ENCODE measurements at places on chromosomes 4 and X.
A peak's percentile ranks its signal among the peaks of the same experiment; 100 is the strongest.

DNA sequence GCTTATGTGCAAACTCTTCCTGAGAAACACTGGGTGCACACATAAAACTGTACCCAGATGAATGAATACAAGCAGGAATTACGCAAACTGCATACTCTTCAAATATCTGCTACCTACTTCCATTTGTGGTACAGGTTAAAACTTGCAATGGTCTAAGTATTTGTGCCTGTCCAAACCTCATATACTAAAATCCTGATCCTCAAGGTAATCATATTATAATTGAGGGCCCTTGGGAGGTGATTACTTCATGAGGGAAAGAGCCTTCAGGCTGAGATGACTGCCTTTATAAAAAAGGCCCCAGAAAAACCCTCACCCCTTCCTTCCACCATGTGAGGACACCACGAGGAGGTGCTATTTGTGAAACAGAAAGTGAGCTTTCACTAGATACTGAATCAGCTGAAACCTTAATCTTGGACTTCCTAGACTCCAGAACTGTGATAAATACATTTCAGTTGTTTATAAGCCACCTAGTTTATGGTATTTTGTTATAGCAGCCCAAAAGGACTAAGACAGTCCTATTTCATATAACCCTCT lies 1977.2 kb downstream of the PCDH7 start:
- DNase-seq = no peak

GRCh38 chrX:49120091-49120490 lies 3.4 kb downstream of the GPKOW start:
- no peak for DNase-seq

DNA sequence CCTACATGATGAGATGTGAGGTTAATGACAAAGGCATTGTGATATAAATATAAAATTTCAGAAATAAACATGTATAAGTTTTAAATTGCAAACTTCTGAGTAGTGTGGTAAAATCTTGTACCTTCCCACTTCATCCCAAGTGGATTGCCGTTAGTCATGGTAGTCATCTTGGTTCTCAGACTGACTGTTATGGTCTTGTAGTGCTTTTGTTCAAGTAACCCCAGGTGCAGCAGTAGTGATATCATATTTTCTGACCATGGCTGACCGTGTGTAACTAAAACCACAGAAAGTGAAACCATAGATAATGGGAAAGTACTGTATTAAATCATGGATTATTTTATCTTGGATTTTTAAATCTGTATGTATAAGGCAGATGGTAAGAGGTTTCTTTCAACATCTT lies 74.8 kb upstream of the SLIT2 start:
- DNase-seq = no peak

DNA sequence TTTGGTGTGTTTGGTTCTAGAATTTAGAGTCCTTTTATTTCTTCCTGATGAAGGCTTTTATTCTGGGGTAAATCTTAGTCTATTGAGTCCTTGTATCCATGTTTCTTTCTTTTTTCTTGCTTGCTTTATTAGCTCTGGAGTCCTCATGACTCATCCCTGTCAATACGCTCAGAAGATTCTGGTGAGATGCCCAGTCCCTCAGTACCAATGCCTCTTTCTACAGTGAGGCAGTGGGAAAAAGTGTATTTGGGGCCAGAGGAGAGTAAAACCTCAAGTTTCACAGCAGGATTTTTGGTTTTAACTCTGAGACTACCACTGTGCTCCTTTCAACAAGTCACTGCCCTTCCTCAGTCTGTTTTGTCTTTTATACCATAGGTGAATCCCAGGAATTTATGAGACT lies 368.0 kb downstream of the GBA3 start:
- no peak for DNase-seq

GRCh38 chr4:4640692-4641091 lies 98.8 kb upstream of the STX18 start:
- no peak for DNase-seq

DNA sequence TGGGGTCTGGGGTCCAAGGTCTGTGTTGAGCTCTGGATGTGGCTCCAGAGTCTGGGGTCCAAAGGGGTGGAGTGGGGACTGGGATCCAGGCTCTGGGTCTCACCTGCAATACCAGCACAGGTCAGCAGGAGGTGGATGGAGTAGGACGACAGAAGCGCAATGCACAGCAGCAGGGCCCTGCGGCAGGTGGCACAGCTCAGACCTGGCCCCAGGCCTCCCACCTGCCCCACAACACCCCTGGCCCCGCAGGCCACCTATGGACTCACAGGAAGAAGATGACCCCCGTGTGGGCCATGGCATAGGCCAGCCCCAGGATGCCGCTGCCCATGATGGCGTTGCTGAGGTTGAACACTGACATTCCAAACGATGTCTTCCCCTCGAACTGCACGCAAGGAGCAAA lies 3.4 kb downstream of the SLC38A5 start:
- peak; percentile 70 for DNase-seq

DNA sequence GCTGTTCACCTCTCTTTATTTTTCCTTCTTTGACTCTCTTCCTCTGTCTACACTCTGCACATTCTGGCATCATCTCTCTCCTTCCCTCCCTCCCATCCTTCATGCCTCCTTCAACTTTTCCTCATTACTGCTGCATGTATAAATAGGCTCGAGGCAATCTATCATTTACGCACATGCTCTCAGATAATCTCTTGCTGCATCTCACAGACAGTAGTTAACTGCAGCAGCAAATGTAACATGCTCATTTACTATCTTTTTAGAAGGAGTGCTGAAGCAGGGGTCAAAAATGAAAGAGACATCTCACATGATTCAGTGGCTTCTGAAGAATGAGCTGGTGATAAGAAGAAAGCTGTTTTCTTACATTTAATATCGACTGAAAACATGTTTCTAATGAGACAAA lies 127.7 kb downstream of the RASL11B start:
- DNase-seq = no peak

DNA sequence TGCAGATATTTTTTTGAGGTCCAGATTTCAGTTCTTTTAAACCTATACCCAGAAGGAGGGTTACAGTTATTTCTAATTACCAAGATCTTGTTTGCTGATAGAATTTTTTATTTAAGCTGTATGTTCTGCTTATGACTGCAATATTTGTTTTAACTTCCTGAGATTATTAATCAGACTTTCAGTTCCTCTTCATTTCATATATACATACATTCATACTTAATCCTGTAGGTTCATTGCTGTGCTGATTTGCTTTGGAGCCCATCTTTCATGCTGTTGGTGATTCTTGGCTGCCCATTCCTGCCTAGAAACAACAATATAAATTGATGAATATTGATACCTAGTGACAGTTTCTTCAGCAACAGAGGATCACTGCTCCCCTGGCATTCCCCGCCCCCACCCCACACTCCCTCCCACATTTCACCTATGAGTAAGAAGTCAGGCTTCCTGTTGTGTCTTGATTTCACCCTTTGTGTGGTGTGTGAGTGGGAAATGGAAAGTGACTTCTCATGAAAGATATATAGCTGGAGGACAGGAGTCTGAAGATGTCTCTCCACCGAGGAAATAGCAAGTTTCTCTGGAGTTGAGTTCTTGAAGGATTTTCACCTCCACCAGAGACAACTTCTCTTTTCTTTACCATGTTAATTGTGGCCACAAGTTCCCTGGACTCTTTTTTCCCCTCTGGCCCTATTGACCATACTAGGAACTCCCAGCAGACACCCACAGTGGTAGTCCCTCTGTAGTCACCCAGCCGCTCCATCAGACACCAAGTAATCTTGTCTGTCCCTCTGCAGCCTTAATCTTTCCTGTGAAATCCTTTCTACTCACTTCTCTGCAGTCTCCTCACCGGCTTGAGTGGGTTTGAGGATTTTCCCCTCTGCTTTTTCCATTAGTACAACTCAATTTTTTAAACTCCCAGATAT lies 118.4 kb downstream of the ASB9 start:
- DNase-seq = peak; percentile 26

DNA sequence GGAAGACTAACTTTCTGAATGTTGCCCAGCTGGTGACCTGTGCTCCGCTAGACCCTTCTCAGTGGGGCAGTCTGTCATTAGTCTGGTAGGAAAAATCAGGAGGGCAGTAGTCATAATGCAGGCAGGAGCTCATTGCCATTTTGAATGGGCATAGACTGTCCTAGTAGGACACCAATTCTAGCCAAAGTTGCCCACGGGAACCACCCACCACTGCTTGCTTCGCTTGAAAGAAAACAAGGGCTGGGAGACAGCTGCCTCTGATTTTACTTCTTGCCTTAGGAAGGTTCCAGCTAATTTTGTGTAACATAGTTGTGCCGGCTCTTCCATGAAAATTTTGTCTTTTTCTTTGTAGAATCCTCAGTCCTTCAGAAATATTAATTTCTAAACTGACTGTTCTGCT lies 23.3 kb downstream of the HOPX start:
- no peak for DNase-seq

DNA sequence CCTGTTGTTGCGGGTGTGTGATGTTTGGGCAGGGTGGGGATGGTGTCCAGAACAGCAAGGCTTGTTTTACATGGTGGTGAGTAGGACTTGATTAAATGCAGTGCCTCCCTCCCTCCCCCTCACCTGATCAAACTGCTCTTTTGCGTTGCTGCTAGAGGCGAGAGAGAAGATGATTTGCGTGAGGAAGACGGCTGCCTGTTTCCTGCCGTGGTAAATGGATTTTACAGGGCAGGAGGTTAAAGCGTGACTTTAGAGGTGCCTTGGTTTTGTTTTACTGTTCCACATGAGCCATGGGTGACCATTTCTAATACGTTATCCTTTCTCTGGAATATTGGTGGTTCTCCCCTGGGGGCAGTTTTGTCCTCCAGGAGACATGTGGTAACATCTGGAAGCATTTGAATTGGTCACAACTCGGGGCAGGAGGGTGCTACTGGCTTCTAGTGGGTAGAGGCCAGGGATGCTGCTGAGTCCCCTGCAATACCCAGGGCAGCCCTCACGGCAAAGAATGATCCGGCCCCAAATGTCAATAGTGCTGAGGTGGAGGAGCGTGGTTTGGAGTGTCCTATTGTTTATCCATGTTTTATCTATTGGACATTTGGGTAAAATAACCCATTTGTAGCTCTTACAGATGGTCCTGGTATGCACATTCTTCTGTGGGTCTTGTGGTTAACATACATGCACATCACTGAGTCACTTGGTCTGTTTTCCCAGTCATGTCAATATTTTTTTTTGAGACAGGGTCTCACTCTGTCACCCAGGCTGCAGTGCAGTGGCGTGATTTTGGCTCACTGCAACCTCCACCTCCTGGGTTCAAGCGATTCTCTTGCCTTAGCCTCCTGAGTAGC lies 73.7 kb downstream of the SHROOM2 start:
- DNase-seq = no peak

DNA sequence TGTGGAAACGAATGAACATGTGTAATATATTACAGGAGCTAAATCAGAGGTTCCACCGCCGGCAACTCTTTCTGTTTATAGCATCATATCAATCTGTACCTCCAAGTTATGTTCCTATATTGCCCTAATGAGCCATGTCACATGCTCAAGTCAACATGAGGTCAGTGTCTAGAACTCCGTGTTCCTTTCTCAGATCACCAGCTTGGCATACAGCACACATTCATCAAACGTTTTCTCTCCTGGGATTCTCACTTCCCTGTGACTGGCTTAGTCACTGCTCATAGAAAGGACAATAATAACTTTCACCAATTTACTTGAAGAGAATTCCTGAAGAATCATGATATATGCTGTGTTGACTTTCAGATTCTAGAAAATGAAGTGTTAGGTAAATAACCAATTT lies 532.0 kb upstream of the SPANXN1 start:
- DNase-seq = no peak

DNA sequence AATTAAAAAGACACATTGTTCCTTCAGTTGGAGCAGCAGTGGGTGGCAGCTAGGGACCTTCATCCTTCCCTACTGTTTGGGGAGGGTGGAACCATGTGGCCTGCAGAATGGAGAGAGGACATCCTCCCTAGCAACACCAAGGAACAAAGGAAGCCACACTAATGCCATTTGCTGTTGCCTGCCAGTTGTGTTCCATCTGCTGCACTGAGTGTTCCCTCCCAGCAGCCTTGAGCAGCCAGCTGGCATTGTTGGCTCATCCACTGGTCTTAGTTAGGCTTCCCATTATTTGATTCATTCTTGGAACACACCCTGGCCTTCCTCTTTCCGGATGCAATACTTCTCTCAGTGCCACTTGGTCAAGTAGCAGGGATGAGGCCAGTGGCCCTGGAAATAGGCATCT lies 25.0 kb upstream of the HMGB3 start:
- no peak for DNase-seq

- no peak for DNase-seq
Measured at GRCh38 chrX:37380924-37381323, 31.8 kb downstream of the PRRG1 start.

- no peak for DNase-seq
Measured at GRCh38 chr4:73917081-73917501, 47.9 kb downstream of the CXCL1 start.

DNA sequence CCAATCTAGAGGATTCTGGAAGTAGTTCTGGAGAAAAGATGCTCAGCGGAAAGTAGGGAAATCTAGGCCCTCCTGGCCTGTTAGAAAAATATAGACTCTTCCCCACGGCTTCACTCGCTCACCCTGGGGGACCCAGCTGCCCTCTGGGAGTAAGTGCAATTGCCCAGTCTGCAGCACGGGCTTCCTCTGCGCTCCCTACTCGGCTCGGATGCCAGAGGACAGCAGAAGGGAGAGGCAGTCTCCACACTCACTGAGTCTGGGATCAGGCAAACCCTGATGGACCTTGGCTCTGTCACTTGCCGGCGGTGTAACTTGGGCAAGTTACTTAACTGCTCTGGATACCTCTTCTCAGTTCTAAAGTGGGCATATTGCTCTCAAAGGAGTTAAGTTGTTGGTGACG lies 2.1 kb downstream of the SHISA3 start:
- DNase-seq = no peak

- no peak for DNase-seq
Measured at GRCh38 chr4:8353158-8353669, 83.7 kb downstream of the HTRA3 start.

DNA sequence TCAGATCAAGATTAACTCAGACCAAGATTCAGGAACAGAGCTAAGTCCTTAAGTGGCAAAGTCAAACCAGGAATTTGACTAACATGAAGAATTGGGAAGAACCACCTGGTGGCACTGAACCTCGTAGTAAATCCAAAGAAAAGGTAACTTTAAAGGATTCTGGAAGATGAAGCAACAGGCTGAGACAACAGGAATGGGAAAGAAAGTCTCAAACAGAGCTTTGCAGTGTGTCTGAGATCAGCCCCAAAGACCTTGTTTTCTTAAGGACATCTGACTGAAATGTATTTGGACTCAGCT lies 126.1 kb downstream of the ASB9 start:
- DNase-seq = no peak

DNA sequence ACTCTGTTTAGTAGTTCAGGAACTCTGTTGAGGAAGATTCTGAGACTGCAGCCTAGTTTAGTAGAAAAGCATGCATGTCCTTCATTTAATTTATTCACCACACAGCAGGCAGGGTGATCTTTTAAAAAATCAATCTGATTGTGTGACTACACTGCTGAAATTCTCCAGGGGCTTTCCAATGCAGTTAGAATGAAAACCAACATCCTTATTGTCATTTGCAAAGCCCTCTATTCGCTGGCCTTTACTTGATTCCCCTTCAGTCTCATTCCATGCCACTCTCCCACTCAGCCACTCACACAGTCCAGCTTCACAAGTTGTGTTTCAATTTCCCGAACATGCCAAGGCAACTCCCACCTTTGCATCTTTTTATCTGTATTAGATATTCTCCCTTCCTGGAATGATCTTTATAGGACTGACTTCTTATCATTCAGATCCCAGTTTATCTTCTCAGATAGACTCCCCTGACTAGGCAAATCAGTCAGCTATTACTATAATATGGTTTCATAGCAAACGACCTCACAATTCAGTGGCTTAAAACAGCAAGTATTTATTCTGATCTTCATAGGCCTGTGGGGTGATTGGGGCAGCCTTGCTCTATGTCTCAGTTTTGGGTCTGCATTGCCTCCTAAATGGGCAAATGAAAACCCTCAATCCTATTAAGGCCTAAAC lies 21.3 kb upstream of the FTHL17 start:
- DNase-seq = no peak

- no peak for DNase-seq
Measured at GRCh38 chr4:139720806-139721205, 55.2 kb downstream of the MGST2 start.
